Activated T-cell treated with anti-CD3 and anti-CD28 coated beads, Interleukin-2, amount 50 U/mL, for 4 hours (primary cell): ENCODE measurements at places on chromosomes 4 and X. TPM values are rescaled to one million over a fixed set of nuclear protein-coding genes. Genes with fewer than 3 reads are reported as not detected.

DNAAF6 gene
- not detected for total RNA-seq

SATL1 gene
- total RNA-seq, result not detected

PNMA5 gene
- total RNA-seq, result not detected

USP38 gene
- 32.6 TPM for total RNA-seq

SSX4B gene
- not detected for total RNA-seq

MAGIX gene
- total RNA-seq, result 0.84 TPM

ZCCHC18 gene
- 0.49 TPM for total RNA-seq

TRO gene
- 1.0 TPM for total RNA-seq

TMEM33 gene
- 103 TPM for total RNA-seq

TEX11 gene
- not detected for total RNA-seq

GPAT3 gene
- total RNA-seq, result 4.5 TPM

GPR82 gene
- total RNA-seq, result 0.25 TPM

HSD17B11 gene
- total RNA-seq, result 5.3 TPM

OPRPN gene
- not detected for total RNA-seq

FAM9B gene
- total RNA-seq, result not detected

PRRG3 gene
- not detected for total RNA-seq

DAPP1 gene
- total RNA-seq, result 25.7 TPM
